WERI-Rb-1 (cell line): ENCODE measurements at places on chromosomes 13 and 19.

DNA sequence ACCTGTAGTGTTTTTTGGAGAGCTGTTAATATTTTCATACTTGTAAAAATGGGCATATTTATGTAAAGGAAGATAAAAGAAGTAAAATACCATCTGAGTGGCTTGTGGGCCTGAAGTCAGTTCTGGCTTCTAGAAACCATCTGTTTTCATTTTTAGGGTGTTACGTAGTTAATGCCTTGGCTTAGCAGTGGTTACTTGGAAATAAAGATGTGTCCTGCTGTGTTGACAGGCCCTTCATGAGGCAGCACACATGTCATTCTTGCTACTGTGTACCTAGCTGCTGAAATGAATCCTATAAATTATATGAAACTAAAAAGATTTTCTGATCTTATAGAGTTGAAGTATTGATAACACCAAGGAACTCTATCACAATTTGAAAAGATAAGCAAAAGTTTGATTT, 16.0 kb downstream of the ILF3 start:
- DNase-seq = no peak

DNA sequence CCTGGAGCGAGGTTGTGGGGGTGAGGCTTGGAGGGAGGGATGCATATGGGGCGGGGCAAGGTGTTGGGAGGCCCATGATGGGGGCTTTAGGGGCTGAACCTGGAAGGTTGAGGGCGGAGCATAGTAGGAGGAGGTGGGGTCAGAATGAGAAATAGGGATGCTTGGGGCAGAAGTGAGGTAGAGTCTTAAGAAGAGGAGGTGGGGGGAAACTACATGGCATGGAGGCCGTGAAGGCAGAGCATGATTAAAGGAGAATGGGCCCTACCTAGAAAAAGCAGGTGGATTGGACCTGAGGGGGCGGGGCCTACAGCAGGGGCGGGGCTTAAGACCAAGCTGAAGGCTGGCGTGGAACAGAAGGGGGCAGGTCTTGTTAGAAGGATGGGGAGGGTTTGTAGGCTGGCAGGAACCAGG, 799 bp downstream of the NR1H2 start:
- peak; percentile 50 for DNase-seq

DNA sequence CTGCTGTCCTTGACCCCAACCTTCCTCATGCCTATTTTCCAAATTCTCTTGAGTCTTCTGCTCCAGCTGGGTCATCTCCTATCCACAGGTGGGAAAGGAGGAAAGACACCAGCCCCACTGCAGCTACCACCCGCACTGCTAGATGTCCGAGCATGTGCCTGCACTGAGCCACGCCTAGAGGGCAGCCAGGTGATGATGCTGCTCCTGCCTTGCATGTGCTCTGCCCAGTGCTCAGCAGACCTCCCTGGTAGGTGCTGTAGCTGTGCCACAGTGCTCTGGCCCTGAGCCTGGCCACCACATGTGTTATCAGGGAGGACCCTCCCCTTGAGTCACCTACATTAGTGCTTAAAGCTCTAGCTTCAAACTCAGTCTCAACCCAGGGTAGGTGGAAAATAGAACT, 6.9 kb upstream of the CYSLTR2 start:
- DNase-seq = no peak

GRCh38 chr13:45238945-45239795, 38.3 kb upstream of the KCTD4 start:
- DNase-seq = no peak

GRCh38 chr19:10782795-10783194, 53.2 kb downstream of the TMED1 start:
- DNase-seq = no peak

DNA sequence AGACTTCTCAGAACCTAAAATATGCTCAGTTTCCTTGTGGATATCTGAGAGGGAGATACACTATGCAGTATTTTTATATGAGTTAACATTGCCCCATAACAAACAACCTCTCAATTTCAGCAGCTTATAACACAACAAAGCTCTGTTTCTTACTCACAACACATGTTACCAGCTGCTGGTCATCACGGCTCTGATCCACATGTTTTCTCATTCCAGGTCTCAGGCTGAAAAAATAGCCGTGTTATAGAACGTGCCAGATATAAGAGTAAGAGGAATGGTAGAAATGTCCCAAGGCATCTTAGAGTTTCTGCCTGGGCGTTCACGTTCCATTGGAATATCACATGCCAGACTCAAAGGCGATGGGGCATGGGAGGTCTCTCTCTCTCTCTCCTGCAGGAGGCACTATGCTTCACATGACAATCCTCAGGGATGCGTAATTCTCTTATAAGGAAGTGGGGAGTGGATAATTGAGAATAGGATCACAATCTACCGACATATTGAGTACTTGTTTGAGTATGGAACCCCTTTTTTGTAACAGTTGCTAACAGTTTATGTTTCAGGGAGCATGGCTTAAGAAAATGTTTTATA, 246.6 kb downstream of the NHLRC3 start:
- DNase-seq = no peak

GRCh38 chr13:74346960-74347359, 212.8 kb upstream of the KLF12 start:
- DNase-seq = peak; percentile 60

- no peak for DNase-seq
Measured at GRCh38 chr19:51002089-51002532, 707 bp upstream of the KLK8 start.

DNA sequence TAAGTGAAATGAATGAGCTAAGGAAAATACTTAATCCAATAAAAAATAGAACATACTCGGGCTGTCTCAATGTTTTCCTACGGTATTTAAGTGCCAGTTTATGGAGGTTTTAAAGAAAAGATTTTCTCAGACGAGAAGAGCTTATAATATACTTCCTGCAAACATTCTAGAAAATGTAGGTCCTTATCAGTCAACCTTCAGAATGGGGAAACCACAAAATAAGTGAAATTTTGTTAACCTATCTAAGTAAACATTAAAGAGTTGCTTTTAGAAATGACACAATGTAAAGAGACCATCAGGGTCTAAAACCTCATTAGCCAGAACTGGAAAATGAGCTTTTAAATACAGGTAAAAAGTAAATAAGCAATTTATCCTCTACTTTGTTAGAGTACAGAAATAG, 12.1 kb downstream of the MIR17HG start:
- DNase-seq = no peak

GRCh38 chr13:72164811-72165210, 297.8 kb upstream of the DACH1 start:
- DNase-seq = no peak

- peak; percentile 81 for DNase-seq
Measured at GRCh38 chr19:43534816-43535761, 2.1 kb downstream of the ZNF575 start.

GRCh38 chr19:48896191-48896720, 2.3 kb downstream of the TULP2 start:
- no peak for DNase-seq
